ENCODE measurements at places on chromosomes 11 and 22. TPM values are rescaled to one million over a fixed set of nuclear protein-coding genes. Genes with fewer than 3 reads are reported as not detected.

Gene KCNK4
- not detected for total RNA-seq

Gene OR5P2
- not detected for total RNA-seq

Gene AGBL2
- 5.2 TPM for total RNA-seq

Gene SLC22A9
- not detected for total RNA-seq

Gene SLC5A1
- not detected for total RNA-seq

Gene CECR2
- total RNA-seq = 0.20 TPM

Gene HMOX1
- 1.3 TPM for total RNA-seq

Gene LRRC75B
- total RNA-seq = 1.7 TPM

Gene RFPL2
- 0.15 TPM for total RNA-seq

Gene ZC3H7B
- total RNA-seq = 80.4 TPM

Gene OR51B5
- not detected for total RNA-seq

Gene PAK1
- 57.1 TPM for total RNA-seq

Gene MRGPRE
- total RNA-seq = not detected

Gene EXT2
- total RNA-seq = 33.7 TPM

Gene SPDYC
- total RNA-seq = not detected

Gene NFRKB
- total RNA-seq = 42.1 TPM

Gene SLC5A4
- not detected for total RNA-seq

Gene HBG1
- not detected for total RNA-seq

Gene PIWIL4
- total RNA-seq = 0.69 TPM

Gene CARNS1
- 0.66 TPM for total RNA-seq

Gene MYBPC3
- not detected for total RNA-seq

Gene TIMM10B
- 30.9 TPM for total RNA-seq

Gene DSCAML1
- total RNA-seq = 0.27 TPM

Gene MUS81
- total RNA-seq = 103 TPM

Gene RFPL3
- not detected for total RNA-seq

Gene TSPAN18
- 44.9 TPM for total RNA-seq

Gene DLG2
- 0.88 TPM for total RNA-seq

Gene WNT11
- total RNA-seq = 0.71 TPM

Gene OR5L2
- not detected for total RNA-seq

Gene ADAMTS8
- total RNA-seq = not detected

Gene OR6A2
- 0.12 TPM for total RNA-seq

Gene CYB5R2
- 1.4 TPM for total RNA-seq

Gene XKR3
- not detected for total RNA-seq

Gene BEST1
- not detected for total RNA-seq

Gene SCN3B
- not detected for total RNA-seq

Gene CREB3L1
- total RNA-seq = not detected

Gene GPR83
- 0.10 TPM for total RNA-seq

Gene KCNA4
- not detected for total RNA-seq

Gene TRABD
- 124 TPM for total RNA-seq

Gene MMP12
- total RNA-seq = not detected

Gene FAM111B
- 63.7 TPM for total RNA-seq

Gene TRIM51
- total RNA-seq = not detected

Gene PSMD13
- 192 TPM for total RNA-seq

Gene FJX1
- total RNA-seq = 0.27 TPM

Gene TANGO2
- total RNA-seq = 48.7 TPM

Gene MPEG1
- not detected for total RNA-seq

Gene MRPL48
- total RNA-seq = 50.4 TPM

Gene C11orf52
- not detected for total RNA-seq

Gene CLNS1A
- total RNA-seq = 109 TPM

Gene PRG3
- not detected for total RNA-seq

Gene PRR33
- not detected for total RNA-seq

Gene NPTXR
- total RNA-seq = 1.6 TPM

All from T-helper 1 cell treated with Interleukin-12 subunit alpha and Interleukin-12 subunit beta and Interleukin-4 antibody, amounts not matched to agents 30 ng/mL and 1 ng/mL, for 36 hours (primary cell).